ENCODE measurements at places on chromosomes 5 and 9.

DNA sequence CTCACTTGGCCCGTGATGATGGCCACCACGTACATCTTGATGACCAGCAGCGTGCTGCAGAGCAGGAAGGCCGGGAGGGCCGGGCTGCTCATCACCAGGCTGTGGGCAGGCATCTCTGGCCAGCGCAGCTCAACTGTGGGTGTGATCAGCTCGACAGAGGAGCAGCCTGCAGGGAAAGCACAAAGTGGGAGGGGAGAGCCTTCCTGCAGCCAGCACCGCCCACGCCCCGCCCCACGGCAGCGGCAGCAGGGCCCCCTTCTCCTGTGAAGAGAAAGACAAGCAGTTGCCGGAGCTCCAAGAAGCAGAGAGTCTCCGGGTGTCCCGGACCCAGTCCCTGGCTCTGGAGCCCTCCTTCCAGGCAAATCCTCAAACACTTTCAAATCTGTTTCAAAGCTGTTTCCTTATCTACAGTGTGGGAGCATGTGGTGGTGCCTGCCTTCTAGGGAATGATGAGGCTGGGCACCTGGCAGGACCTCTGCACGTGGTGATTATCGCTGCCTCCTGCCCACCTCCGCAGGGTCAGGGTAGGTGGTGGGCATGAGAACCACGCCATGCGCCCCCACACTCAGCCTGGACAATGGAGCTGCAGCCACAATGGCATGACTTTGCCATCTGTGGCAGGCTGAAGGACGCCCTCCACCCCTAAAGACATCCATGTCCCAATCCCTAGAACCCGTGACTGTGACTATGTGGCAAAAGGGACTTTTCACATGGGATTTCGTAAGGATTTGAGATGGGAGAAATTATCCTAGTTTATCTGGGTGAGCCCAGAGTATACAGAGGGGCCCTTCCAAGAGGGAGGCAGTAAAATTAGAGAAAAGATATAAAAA, at the start of gene PTGES:
PTGES (minus strand) TSS at position 143 of the 830 bp plus-strand sequence; CDS start at position 113, 30 bp downstream.
- DNase-seq: no peak

DNA sequence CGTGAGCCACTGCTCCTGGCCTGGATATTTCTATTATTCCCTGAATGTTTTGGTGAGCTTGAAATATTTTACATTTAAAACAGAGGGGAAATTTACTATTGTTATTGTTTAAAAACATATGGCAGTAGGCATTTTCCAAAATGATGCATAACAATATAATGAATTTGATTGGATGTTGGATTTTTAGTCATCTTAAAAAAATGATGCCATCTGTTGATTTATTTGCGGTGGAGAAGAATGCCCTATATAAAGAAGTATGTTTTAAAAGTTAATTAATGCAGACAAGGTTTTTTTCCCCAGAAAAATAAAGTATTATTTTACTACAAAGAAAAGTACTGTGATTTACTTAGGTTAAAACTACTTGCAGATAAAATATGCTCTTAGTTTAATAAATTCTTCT, 33.4 kb upstream of the ARRDC3 start:
- no peak for DNase-seq

DNA sequence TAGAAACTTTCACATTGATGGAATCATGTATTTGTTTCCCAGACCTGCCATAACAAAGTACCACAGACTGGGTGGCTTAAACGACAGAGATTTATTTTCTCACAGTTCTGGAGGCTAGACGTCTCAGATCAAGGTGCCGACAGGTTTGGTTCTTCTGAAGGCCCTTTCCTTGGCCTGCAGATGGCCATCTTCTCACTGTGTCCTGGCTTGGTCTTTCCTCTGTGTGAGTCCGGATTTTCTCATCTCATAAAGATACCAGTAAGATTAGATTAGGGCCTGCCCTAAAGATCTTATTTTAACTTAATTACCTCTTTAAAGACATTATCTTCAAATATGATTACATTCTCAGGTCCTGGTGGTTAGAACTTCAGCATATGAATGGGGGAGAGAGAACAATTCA, 5.8 kb downstream of the USP20 start:
- no peak for DNase-seq

DNA sequence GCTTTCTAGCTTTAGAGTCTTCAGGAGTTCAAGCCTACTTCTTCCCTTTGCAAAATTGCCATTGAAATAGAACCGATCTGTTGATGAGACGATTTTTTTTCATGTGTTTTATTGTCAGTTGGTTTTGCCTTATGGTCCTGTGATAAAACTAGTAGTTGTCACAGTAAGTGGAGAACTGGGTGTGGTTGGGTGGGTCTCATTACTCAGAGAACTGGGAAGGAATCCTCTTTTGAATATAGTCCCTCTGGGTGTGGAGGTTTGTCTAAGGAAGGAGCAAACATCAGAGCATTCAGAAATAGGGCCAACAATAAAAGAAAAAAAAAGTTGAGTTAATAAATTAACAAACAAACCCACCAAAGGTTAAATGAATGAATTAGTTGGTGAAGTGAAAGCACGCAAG, 69.0 kb downstream of the ALDH1A1 start:
- DNase-seq: no peak

DNA sequence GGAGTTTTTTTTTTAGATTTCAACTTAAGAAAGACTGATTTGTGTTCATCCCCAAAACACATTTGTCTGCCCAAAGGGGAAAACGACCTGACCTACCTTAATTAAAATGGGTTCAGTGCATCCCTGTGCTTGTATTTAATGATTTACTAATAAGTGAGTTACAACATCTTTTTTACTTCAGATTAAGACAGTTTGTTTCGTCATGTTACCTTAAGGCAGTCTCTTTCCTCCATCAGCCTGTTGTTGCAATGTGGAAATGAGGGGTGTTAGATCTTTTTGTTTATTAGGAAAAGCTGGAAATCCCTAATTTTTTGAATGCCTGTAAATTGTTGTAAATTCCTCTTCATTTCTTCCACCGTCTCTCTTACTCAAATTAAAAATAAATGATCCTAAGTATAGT, 177.5 kb downstream of the GDNF start:
- DNase-seq: no peak

DNA sequence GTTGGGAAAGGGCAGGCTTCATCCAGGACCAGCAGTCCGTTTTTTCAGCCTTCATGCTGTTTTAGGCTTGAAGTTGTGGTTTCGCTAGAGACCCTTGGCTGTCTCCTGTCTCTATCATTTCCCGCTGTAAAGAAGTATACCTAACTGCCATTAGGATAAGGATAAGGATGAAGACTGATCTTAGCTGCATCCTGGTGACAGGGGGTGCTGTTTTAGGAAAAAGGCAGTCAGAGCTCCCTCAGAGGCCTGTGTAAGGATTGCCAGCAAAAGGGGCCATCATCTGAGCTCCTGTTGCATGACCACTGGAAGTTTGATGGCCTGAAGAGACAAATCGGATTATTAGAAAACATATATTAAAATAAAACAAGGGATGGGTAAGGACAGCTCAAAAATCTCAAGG, 64.8 kb upstream of the FGF10 start:
- no peak for DNase-seq

DNA sequence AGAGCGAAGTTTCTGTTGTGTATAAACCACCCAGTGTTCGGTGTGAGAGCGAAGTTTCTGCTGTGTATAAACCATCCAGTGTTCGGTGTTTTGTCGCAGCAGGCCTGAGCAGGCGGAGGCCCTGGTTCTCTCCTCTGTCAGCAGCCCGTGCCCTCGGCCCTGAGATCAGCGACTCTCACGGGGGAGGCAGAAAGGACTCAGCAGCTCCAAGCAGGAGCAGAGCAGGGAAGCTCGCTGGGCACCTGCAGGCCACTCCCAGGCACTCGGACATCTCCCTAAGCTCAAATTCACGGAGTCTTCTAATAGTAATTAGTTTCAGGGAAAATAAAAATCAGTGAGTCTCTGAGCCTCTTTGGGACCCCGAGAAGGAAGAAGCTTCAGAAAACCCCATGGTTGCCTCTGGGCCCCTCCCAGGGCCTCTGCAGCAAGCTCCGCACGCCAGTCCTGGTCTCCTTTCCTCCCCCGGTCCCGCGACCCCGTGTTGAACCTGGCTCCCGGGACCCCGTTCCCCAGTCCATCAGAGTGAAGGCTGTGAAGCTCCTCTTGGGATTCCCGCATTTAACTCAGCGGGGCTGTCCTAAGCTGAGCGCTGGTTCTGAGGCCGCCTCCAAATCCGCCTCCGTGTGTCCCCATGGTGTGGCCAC, 81.9 kb upstream of the ADAMTS2 start:
- DNase-seq: no peak

GRCh38 chr5:146753641-146754040, 124.9 kb downstream of the PPP2R2B start:
- DNase-seq: peak; percentile 60

GRCh38 chr9:37967014-37967760, 63.3 kb upstream of the SLC25A51 start:
- no peak for DNase-seq

DNA sequence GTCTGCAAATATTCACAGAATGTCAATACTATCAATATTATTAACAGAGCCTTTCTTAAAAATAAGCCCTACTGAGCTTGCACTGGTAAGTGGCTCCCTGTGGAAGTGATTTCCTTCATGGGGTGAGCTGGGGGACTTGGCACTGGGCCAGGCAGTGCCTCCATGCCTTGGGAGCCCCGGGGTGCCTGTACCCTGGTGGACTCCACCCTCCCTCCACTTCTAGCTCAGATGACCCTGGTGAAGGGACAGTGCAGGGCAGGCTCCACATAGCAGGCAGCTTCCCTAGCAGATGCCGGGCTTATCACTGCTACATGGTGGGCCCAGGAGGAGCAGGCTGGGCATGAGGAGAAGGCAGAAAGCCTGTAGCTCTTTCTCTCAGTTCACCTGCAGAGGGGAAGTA, 119.2 kb downstream of the DCP2 start:
- no peak for DNase-seq

DNA sequence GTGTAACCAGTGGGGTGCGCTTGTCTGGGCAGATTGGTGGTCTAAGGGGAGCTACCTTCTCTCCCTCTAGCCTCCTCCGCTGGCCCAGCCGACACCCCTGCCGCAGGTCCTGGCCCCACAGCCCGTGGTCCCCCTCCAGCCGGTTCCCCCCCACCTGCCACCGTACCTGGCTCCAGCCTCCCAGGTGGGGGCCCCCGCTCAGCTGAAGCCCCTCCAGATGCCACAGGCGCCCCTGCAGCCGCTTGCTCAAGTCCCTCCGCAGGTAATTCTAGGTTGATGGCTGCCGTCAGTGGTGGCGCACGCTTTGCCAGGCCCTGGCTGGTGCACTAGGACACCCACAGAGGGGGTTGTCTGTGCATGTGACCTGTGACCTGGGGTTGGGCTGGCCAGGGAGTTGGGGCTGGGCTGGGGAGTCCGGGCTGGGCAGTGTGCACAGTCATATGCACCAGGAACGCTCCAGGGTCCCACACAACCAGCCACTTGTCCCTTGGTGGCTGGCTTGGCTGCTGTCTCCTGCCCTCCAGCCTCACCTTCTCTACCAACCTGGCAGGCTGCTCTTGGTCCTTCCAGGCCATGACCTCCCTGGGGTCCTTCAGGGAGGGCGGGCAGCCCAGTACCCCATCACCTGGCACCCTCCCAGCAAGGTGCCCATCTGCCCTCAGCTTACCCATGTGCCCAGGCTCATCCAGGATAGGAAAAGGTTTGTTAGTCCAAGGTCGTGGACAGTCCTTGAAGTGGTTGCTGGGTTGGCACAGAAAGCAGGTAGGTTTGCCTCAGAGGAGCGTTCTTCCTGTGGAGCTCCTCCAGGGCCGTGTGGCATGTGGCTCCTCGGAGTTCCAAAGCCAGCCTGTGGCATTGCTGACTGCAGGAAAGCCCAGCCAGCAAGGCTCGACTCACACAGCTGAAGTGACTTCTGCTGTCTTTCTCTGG, 73.2 kb downstream of the WNK2 start:
- no peak for DNase-seq
